ENCODE measurements at places on chromosomes 5 and 9.
A peak's percentile ranks its signal among the peaks of the same experiment; 100 is the strongest.

DNA sequence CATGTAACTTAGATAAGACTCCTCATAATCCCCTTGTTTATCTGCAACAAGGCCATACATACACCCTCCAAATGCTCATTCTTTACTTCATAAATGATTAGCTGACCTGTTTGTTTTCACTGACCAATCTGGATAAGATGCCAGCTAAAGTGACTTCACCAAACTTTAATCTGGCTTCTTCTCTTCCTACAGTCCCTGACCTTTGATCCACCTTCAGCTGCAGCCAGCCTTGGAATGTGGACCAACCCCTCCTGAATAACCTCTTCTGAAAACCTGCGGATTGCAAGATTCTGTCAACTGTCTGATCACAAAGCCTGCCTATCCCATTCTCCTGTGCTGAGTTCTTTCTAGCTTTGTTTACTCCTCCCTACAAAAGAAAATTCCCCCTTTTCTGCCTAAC lies 476.8 kb downstream of the LRRC70 start:
- DNase-seq = no peak

GRCh38 chr5:133910571-133910970 lies 57.9 kb downstream of the C5orf15 start:
- DNase-seq = no peak

DNA sequence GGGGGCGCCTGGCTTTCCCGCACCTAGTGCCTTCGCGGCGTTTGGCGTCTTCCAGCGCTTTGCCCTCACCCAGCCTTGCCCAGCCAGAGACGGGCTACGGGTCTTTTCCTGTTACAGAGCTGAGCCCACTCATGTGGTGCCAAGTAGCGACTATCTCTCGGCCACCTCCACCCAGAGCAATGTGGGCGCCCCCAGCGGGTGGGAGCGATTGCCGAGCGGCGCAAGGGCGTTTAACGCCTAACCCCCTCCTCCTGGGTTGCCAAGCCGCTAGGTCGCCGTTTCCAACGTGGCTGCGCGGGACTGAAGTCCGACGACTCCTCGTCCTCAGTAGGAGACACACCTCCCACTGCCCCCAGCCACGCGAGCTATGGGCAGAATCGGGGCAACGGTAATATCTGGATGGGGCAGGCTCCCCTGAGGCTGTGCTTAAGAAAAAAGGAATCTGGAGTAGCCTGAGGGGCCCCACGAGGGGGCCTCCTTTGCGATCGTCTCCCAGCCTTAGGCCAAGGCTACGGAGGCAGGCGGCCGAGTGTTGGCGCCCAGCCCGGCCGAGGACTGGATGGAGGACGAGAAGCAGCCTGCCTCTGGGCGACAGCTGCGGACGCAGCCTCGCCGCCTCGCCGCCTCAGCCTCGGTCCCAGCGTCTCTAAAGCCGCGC lies 5.8 kb downstream of the TLX3 start:
- no peak for DNase-seq

DNA sequence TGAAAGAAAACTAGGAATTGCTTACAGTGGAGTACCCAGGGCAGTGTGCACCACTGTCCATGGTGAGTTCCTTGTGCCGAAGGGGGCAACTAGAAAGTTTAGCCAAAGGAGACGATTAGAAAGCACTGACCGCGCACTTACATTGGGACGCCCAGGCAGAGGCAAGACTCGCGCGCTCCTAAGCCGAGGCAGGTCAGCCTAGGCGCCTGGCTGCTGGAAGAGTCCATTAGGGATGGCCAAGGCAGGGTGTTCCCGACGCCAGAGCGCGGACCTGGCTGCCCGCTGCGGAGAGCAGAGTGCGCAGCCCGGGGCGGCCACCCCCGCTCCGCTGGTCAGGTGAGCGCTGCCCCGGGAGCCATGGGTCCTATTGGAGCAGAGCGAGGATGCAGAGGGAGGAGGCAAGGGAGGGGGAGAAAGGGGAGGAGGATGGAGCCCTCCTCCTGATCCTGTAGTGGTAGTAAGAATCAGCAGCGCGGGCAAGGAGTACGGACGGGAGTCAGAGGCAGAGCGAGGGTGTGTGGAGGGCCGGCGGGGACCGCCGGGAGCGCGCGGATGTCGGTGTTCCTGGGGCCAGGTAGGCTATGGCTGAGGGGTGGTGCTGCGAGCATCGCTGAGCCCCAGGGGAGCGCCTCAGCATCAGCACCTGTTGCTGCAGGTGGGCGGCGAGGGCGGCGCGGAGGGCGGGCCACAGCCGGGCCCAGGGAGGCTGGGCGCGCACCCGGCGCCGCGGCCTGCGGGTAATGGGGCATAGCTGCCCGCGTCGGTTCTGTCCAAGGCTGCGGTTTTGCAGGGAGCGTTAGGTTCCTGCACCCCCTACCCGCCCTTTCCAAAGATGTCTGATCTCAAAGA lies at the start of gene ADGRV1:
ADGRV1 (plus strand) TSS at position 454 of the 849 bp plus-strand sequence; CDS start at position 553, 99 bp downstream.
- no peak for DNase-seq

- no peak for DNase-seq
Measured at GRCh38 chr5:53691014-53691413, 130.6 kb downstream of the NDUFS4 start.

- peak; percentile 31 for DNase-seq
Measured at GRCh38 chr5:154038261-154038706, 426 bp downstream of the FAM114A2 start.

DNA sequence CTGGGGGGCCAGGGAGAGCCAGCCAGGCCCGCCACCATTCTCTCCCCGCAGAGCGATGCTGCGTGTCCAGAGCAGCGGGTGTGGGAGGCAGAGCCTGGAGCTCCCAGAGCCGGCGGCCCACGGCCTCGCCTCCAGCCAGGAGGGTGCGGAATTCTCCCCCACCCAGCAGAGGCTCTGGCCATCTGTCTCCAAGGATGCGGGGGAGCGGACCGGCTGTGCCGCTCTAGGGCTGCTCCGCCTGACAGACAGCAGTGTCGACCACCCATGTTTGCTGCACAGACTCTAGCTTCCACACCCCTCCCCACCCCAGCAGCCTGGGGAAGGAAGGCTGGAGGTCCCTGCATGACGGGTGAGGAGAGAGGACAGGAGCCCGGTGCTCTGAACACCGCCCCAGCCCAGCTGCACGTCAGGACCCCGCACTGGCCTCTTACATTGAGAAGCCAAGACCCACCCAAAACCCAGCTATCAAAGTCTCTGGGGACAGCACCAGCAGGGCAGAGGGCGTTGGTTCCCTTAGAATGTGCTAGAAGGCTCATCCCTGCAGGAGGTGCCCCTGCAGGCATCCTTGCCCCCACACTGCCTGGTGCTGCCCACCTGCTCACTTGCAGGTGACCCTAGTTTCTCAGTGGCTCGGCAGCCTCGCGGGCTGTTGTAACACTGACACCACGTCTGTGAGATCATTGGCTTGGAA lies 29.7 kb upstream of the FCN1 start:
- DNase-seq = no peak

- no peak for DNase-seq
Measured at GRCh38 chr9:83367326-83367725, 170.9 kb downstream of the FRMD3 start.

DNA sequence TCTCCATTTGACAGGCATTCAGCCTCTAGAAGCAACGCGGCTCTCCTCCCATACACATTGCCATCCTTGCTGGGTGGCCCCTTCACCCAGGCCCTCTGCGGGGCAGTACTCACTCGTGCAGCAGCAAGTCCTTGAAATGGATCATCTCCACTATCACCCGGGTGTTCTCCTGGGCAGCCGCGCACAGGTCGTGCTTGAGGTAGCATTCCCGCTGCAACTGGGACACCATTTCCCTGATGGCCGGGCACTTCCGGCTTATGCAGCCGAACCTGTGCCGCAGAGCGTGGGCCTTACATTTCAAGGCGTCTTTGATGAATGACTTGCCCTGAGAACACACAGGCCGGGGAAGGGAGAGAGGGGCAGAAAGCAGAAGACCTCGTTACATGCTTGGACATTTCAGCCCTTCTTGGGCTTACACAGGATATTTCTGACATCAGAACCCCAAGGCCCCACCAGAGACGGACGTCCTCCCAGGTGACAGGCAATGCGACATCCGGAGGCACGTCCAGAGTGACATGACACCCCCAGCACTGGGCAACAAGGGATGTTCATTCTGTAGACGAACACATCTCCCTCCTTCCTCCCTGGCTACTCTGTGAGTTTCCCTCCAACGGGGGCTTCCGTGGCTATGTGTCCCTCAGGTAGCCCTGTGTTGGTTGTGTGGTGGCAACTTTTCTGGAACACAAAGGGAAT lies 5.0 kb downstream of the STC2 start:
- DNase-seq = no peak

- DNase-seq = no peak
Measured at GRCh38 chr9:35349287-35349990, 140.5 kb upstream of the RUSC2 start.

DNA sequence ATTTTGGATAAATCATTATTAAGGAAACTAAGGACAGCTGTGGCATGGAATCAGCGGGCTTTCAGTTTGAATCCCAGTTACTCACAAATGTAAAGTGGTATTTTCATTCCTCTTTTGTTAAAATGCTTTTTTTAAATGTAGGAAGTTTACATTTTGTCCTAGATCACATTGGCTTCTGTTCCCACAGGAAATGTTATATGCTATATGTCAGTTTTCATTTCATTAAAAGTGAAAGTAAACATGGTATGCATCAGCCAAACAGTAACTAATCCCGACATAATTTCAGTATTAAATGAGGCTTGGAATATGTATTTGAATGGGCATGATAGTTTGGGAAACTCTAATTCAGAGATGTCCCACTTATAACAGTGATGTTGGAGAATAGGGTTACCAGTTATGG lies 18.6 kb upstream of the SMIM15 start:
- no peak for DNase-seq

GRCh38 chr5:89722538-89722937 lies 687.0 kb downstream of the CETN3 start:
- DNase-seq = no peak

- no peak for DNase-seq
Measured at GRCh38 chr9:89793551-89793950, 188.7 kb downstream of the GADD45G start.

- DNase-seq = no peak
Measured at GRCh38 chr5:127581450-127581849, 64.0 kb downstream of the PRRC1 start.

DNA sequence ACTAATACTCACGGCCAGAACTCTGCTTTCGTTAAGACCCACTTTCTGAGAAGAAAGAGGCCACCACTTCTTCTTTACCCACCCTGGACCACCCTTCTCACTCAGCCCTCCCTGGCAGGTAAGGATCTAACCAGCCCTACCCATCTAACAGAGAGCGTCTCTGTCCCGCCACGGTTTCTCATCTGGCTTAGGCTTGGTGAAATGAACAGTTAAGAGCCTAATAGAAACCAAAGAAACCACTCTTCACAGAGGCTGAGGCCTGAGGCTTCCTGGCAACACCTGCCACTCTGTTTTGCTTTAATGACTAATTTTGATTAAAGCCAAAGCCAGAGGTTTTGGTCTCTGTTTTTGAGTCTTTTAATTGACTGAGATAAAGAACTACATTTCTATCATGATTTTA lies 354.1 kb upstream of the SLC30A5 start:
- no peak for DNase-seq

GRCh38 chr5:1168796-1169195 lies 32.6 kb upstream of the SLC6A19 start:
- no peak for DNase-seq

GRCh38 chr9:6673326-6674025 lies 27.9 kb upstream of the GLDC start:
- DNase-seq = no peak

DNA sequence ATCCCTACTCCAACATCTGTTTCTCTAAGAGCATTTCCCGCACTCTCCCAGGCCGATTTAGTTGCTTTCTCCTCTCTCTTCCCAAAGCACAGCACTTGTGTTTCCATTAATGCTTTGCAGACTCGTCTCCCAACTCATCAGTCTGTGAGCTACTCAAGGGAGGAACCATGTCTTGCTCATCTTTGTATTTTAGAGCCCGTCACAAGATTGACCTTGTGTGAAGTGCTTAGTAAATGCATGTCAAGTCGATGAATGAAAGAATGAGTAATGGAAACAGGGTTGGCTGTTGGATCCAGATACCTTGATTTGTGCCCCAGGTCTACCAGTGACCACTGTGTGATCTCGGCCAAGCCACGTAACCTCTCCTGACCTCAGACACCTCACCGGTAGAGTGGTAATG lies 99.3 kb downstream of the KLF4 start:
- DNase-seq = no peak

- DNase-seq = no peak
Measured at GRCh38 chr9:120109242-120109641, 470.7 kb downstream of the CDK5RAP2 start.

- DNase-seq = no peak
Measured at GRCh38 chr9:127863191-127863621, 8.7 kb upstream of the ENG start.

GRCh38 chr9:106697390-106697749 lies 165.6 kb upstream of the ZNF462 start:
- no peak for DNase-seq

DNA sequence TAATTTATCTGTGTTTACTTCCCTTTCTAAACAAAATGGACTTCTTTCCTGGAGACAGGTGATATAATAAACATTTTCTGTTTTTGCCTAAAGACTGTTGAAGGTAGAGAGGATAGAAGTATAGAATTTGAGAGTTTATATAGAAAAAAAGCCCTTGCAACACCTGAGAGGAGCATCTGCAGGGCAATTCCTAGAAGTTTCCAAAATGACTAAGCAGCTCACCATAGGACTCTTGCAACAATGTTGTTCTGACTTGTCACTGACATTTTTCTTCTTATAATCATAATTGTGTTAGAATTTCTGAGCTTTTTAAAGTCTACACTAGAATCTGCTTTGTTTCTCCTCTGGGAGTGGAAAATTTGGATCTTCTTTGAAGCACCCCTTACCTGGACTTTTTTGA lies 216.8 kb downstream of the TUSC1 start:
- DNase-seq = no peak

- no peak for DNase-seq
Measured at GRCh38 chr5:76351577-76351976, 51.5 kb upstream of the IQGAP2 start.

DNA sequence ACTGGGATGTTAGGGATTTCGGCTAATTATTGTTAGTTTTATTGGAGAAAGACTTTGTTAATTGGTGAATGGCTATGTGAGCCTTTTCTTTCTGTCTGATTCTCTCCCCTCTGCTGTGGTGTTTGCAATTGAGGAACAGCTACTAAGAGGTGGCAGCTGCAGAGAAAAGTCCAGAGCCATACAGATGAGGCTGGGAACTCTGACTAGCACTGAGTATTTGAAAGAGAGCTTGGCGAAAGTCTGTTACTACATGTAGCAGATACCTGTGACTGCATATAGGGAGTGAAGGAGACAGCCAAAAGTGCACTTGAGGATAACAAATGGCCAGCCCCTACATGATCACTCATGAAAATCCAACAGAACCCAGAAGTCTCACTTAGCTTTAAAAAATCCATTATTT lies 44.3 kb upstream of the HSPB3 start:
- no peak for DNase-seq
